NCI-H1092 treated with DMSO at 0.1 percent for 48 hours (cell line): ENCODE measurements at places on chromosomes 1 and 21.

GRCh38 chr1:230074762-230075161 lies 7.7 kb downstream of the GALNT2 start:
- DNase-seq: no peak

DNA sequence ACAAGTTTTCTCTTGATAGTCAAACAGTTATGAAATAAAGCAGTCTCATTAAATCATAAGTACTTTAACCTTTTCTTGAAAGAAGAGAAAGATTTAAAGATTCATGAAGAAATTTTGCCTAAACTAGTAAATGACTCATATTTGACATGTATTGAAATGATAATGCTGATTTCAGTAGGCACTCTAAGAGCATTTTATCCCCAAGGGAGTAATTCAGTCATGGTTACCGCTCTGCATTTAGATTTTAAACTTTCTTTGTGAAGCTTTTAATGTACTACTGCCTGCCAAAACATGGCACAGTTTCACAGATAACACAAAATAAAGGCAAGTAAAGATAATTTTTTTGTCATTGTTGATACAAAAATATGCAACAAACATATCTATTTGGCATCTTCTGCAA lies 6.8 kb downstream of the USH2A start:
- DNase-seq: no peak

DNA sequence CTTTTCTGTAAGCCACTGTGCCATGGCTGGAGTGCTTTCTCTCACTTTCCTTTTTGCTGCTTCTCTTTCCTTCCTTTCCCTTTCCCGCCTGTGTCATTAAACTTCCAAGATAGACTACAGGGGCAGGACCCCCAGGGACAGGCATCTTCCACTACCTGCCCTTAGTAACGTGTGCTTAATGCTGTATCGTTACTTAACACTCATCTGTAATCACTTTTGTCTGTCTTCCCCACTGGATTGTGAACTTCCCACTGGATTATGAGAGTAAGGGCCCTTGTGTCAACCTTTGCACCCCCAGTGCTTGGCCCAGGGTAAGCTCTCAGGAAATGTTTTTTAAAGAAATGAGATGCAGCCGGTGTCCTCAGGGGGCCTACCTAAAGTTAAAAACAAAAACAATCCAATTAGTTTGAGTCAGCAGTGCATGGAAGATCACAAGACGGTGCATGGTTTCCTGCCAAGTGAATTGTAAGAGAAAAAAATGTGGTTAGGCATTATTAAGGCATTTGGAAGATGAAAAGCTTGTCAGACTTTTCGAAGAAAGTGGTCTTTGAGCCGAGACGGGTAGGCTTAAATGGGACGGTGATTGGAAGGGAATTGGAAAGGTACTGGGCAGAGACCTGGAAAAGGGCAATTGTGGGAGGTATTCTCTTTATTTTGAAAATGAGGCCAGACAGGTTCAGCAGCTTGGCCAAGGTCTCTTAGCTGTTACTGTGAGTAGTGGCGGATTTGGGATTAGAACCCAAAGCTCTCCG lies 958 bp downstream of the LYPLAL1 start:
- DNase-seq: peak; percentile 16

DNA sequence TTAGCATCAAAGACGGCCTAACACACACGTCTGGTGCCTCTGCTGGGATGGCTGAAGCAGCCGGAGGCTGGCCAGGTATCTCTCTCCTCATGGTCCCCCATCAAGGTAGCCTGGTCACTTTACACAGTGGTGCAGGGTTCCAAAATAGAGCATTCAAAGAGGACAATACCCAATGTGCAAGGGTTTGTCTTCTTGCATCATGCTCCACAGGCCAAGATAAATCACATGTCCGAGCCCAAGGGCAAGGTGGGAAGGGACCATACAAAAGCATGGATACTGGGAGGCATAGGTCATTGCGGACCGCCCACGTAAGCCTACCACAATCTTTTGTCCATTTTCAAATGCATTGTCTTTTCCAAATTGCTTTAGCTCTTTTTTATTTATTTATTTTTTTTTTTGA lies 23.8 kb upstream of the TINAGL1 start:
- DNase-seq: no peak

GRCh38 chr1:209583408-209583807 lies at the start of gene CAMK1G:
TSS of gene CAMK1G (plus strand) at chr1:209583714. CDS start at chr1:209594984, 11,270 bp downstream.
- DNase-seq: no peak

DNA sequence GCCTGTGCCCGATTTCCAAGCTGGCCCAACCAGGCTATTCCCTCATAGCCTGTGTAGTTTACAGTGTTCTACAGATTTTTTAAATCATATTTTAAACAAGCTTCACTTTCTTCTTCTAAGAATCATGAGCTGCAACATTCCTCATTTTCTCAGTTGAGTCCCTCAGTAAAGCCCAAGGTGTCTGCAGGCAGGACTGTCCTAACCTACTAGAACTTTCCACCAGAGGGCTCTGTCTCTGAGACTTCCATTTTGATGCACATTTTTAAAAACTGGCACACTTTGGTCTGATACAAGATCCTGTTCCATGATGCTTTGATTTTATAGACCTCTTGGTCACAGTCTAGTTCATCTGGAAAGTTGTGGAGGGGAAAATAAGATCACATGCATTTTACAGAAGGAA lies 21.6 kb upstream of the SLAMF6 start:
- DNase-seq: no peak

- no peak for DNase-seq
Measured at GRCh38 chr1:22287946-22288520, 145.1 kb upstream of the WNT4 start.

GRCh38 chr1:219582865-219583264 lies 30.0 kb downstream of the ZC3H11B start:
- DNase-seq: no peak

GRCh38 chr1:179825798-179826460 lies 51.7 kb downstream of the TOR1AIP2 start:
- DNase-seq: no peak

DNA sequence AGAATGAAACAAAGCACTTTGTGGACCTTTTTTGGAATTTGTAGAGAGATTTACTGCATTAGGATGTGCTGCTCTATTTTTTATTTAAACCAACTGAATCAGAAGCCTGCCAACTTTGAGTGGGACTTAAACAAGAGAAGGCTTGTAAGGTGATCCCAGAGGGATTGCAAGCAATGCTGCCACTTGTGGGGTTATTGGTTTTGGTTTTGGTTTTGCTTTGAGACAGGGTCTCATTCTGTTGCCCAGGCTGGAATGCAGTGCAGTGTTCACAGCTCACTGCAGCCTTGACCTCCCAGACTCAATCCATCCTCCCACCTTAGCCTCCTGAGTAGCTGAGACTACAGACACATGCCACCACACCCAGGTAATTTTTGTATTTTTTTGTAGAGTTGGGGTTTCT lies 32.2 kb upstream of the GNG5 start:
- DNase-seq: no peak

- no peak for DNase-seq
Measured at GRCh38 chr1:184606786-184607185, 147.9 kb downstream of the EDEM3 start.

- no peak for DNase-seq
Measured at GRCh38 chr1:43995984-43996732, 4.8 kb downstream of the CCDC24 start.

DNA sequence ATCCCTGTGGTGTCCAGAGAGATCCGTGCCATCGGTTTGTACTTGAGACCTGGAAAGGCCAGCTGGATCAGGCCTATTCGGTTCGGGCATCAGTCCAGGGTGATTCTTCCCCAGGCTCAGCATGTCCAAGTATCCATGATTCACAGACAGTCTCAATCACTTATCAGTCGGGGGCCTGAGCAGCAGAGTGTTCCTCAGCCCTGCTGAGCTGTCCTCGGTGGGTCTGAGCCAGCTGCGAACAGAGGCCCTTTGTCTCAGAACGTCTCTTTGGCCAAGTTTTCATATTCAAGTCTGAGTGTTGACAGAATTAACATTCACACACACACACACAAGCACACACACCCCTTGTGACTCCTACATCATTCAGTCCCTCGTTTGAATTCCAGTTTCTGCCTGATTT lies 33.4 kb upstream of the OSBPL9 start:
- no peak for DNase-seq

- DNase-seq: no peak
Measured at GRCh38 chr1:197286634-197287033, 18.6 kb downstream of the CRB1 start.

DNA sequence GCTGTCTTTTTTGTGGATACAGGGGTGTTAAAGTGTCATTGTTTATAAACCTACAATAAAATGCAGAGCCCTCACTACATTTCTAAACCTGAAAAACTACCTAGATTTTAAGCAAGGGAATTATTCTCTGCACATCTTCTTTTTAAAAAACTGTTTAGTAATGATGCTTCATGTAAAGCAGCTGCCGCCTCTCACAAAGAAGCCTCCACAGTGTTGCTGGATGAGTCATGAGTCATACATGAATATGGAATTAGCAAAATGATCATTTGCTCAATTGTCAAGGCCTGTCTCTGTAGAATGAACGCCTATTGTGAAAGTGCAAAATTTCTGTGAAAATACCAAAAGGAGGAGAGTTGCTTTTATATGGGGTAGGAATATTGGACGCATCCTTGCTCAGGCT lies 259.5 kb upstream of the CHRM3 start:
- no peak for DNase-seq

- DNase-seq: no peak
Measured at GRCh38 chr1:201083741-201084140, 28.5 kb downstream of the CACNA1S start.

DNA sequence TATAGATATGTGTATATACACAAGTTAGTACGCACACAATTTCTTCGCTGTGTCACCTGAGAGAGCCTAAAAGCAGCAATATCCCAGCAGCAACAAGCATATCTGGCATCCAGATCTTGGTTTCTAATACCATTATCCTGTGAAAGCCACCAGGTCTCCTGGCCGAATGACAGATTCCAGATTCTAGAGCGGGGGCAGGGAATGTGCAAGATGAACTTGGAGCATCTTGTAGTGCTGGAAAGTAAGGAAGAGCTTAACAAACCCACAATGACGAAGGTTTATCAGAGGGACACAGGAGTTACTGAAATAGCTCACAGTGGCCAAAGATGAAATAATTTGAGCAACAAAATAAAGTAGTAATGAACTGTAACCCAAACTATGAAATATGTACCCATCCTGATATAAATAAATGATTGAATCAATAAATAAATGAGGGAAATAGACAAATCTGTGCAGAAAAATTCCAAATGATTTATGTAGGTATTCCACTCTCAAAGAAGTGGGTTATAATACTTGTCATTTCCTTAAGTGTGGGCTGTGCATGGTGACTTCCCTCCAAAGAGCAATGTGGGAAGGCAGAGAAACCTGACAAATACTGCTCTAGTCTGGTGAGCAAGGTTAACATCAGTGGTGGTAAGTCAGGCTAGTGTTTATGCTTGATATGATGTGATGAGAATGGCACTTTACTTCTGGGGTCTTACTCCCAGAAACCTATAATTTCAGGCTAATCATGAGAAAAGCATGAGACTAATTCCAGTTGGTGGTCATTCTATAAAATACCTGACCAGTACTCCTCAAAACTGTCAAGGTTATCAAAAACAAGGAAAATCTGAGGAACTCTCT lies 67.9 kb downstream of the LRRC8D start:
- no peak for DNase-seq

DNA sequence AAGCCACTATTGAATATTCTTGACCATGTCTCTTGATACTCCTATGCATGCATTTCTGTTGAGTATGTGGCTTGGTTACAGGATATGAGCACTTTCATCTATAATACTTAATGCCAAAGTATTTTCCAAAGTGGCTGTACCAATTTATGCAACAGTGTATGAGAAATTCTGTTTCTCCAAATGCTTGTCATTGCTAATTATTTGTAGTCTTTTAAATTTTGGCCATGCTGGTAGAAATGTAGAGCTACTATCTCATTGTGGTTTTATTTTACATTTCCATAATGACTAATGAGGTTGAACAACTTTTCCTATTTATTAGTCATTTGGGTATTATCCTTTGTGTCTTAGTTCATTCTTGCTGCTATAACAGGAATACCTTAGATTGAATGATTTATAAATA lies 71.4 kb upstream of the TSPAN2 start:
- DNase-seq: no peak

DNA sequence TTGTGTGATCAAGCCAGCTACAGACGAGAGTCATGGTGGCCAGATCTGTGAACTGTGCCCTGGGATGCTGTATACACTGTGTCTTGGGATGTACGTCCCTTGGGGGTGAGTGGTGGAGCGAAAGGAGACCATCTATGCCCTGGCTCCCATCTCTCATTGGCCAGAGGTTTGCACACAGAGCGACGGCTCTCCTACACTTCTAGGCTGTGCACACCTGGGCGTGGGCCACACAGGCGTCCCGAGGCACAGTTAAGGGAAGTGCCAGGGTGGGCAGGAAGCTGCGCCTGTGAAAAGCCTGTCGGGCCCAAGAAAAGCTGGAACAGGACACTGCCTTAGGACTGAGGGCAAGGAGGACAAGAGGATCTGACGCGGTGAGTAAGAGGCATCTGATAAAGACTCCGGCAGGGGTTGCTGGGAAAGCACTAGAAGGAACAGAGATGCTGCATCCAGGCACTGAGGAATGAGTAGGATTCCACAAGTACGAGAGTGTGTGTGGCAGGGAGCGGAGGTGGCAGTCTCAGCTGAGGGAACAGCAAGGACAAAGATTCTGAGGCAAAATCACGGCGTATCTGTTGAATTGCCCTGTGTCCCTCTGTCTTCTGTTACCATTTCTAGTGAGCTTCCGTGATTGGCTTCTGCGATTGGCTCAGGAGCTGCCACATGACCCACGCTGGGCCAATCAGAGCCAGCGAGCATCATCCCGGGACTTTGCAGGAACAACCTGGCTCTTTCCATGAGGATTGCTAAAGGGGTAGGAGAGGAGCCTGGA lies 67.9 kb upstream of the ZBTB40 start:
- no peak for DNase-seq

- DNase-seq: no peak
Measured at GRCh38 chr1:39969048-39969447, 14.1 kb downstream of the MFSD2A start.

- no peak for DNase-seq
Measured at GRCh38 chr1:243746751-243747150, 103.3 kb downstream of the AKT3 start.

GRCh38 chr1:169109561-169110134 lies 3.2 kb downstream of the ATP1B1 start:
- DNase-seq: no peak
